ENCODE measurements at places on chromosomes 16 and 17. TPM values are rescaled to one million over a fixed set of nuclear protein-coding genes. Genes with fewer than 3 reads are reported as not detected.

TEKT5 gene
- 0.26 TPM for polyA plus RNA-seq

LDHD gene
- polyA plus RNA-seq: 4.3 TPM

SLC13A2 gene
- polyA plus RNA-seq: 16.7 TPM

GRCh38 chr16:78574571-78574970 is 475.1 kb downstream of the WWOX start:
- DNase-seq: no peak

GRCh38 chr16:7426161-7426560 is 93.5 kb downstream of the RBFOX1 start:
- no peak for DNase-seq

- no peak for DNase-seq
These were observed 3.0 kb downstream of the PRR29 start for GRCh38 chr17:64001091-64001579.

- no peak for DNase-seq
These were observed 610 bp downstream of the RFNG start for GRCh38 chr17:82050761-82051641.

DNA sequence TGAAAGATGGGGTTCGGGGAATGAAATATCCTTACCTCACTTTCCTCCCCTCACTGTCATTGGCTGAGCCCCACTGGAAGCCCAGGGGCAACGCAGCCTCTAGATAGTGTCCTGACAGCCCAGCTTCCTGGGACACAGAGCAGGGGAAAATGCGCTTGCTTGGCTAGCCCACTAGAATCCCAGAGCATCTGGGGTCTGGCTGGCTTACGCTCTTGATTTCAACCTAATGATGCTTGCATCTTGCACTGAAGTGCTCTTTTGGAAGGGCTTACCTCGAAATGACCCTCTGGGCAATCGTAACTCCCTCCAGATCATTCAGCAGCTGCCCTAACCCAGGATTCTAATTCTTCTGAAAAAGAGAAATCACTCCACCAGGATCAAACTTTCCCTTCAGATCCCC is 147.6 kb downstream of the SOX9 start:
- DNase-seq: no peak

DNA sequence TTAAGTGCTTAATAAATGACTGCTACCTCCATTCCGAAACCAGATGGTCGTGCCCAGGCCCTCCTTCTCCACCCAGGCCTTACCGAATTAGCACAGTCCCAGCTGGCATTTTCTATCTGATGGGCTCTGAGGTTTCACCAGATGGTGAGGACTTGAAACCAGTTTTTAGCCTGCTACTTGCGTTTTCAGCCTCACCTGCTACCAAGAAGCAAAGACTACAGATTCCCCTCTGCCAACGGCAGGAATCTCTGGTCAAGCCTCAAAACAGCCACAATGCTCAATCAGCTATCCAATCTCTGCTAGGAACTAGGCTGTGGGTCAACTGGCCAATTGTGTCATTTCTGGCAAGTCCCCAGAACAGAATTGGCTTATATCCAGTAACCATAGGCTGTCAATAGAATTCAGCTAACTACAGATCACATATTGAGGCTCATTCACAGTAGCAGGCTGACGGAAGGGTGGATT is 11.7 kb downstream of the PECAM1 start:
- no peak for DNase-seq

DNA sequence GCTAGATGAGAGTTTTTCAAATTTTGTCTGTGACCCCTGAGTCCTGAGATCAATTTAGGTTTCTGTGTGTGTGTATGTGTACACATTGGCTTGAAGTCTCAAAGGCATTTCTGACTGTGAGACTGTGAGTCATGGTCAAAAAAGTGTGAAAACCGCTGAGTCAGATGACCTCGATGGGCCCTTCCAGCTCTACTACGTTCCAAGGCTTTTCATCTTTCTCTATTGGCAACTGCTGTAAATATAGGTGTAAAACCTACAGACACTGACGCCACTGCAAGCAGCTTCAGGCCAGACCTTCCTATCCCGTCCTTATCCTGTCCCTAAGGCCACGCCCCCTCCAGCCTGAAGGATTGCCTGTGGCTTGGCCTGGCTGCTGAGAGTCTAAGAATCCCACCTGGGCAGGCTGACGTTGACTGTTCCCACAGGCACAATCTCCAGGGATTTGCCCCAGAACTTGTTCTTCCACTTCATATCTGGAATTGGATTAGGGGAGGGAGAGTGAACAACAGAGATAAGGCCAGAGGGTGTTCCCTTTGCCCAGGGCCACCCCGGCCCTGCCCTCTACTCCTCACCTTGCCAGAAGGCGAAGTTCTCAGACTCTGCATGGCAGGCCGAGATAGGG is 11.3 kb downstream of the OSBPL7 start:
- DNase-seq: no peak
